CMK (cell line): ENCODE measurements at places on chromosomes 7 and 10.

DNA sequence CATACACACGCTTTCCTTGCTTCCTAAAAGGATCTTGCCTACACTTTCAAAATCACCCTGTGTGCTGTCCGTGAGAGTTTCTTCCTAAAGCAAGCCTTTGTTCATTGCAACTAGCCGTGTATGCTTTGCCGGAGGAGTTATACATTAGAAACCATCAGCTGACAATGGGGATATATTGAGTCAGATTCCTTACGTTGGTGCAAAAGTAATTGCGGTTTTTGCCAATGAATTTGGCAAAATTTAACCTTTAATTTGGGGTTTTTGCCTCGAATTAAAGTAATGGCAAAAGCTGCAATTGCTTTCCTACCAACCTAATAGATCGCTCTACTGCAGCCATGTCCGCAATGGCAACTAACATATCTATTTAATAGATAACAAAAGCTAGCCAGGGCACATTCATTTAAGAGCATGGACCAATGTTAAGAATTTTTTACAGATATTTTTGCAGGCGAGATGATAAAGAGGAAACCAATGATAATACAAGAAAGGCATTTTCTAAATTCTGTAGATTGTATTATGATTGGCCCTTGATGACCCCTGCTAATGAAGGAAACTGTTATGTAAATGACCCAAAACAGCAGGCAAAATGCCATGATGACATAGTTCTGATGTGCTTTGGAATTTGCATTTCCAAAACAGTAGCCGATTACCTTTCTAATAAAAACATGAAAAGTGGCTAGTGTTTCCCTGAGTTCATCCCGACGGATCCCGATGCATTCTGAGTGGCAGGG lies 184.8 kb upstream of the NRP1 start:
- no peak for DNase-seq

- DNase-seq: no peak
Observed at GRCh38 chr7:65938336-65938895, 43.6 kb downstream of the GUSB start.

GRCh38 chr10:132404911-132405462 lies 8.0 kb downstream of the PWWP2B start:
- DNase-seq: no peak

DNA sequence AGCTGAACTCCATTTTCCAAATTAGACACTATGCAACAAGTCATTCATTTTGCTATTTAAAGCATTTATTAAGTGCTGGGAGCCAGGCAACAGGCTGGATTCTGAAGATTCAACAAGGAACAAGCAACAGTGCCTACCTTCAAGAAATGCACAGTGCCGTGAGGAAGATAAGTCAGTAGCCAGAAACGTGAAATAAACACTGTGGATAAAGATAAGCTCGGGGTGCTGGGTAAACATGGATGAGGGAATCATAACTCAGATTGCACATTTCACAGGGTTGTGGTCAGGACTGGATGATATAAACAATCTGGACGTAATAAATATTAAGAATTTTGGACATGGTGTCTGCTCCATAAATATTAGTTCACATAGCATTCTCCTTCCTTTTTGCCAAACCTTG lies 259.3 kb downstream of the SFMBT2 start:
- DNase-seq: no peak

GRCh38 chr7:8871716-8872115 lies 438.3 kb downstream of the NXPH1 start:
- DNase-seq: no peak
